ENCODE measurements at places on chromosomes 4 and X.

DNA sequence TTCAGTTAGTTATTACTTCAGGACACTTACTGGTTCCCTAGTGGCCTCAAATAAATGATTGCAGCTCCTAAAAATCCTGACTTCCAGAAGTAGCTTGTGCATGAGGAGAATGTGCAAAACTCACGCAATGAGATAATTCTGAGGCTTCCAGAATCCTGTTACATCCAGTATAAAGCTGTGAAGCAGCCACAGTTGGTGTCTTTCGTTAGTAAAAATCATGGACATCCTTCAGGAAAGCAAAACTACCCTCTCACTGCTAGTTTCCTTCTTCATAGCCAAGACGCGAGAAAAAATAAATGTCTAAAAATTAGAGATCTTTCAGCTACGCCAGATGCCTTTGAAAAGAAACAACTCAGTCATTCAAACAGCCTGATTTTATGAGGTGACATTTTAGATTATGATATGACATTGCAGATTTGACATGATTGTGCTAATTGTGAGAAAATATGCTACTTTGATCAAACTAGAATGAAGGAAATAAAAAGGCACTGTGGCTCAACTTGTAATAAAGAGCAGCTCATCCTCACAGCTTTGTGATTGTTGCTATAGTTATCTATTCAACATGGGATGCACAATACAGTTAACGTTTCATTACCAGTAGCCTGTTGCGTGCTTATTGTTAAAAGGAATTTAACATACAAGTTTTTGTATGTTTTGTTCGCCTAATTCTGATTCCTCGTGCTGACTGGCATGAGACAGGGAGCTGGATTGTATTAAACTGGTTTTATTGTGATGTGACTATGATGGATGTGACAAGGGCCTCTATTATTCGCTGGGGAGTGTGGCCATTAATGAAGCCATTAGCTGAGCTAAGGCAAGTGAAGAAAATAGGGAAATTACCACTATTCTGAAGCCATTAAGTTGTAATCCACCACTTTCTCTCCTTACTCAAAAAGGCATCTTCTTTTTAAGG lies 40.5 kb downstream of the AFF2 start:
- DNase-seq = no peak

GRCh38 chrX:118493016-118493415 lies 2.6 kb upstream of the DOCK11 start:
- DNase-seq = no peak

- DNase-seq = no peak
Observed at GRCh38 chr4:143109376-143109775, 75.3 kb upstream of the USP38 start.

DNA sequence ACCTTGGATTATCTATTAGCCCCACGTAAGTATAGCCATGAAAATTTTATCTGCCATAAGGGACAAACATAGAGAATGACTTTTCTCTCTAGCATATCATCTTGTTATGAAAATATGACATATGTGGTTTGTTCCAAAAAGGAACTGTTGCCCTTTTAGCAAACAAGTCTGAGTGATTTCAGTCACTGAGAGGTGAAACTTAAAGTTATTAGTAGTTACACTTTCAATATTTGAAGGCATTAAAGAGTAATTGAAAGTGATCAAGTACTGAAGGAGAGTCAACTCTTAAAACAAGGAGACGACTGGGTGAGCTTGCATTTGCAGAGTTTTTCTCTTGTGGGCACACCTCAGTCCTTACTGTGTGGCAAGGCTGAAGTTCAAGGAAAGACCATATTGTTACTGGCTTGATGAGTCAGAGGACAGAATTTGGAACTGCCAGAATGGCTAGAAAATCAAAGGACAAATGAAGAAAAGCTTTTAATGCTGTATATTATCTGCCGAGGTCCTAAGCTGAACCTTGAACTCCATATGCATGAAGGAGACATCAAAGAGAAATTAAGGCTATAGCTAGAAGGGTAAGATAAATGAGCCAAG lies 205.1 kb upstream of the EMCN start:
- DNase-seq = no peak

DNA sequence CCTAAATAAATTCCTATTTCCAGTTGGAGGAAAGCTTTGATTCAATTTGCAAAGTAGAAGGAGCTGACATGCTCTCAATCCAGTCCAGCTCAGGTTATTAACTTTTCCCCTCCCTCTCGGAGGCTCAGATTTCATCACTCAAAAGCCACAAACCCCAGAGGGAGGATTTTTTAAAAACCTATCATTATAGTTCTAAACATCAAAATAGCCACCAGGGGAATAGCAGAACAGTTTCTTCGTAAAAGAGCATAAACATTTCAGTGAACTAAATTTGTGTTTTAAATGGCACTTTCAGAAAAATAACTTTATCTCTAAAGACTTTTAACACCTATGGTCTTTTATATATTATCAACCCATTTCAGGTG lies 8.8 kb downstream of the GPRIN3 start:
- no peak for DNase-seq

DNA sequence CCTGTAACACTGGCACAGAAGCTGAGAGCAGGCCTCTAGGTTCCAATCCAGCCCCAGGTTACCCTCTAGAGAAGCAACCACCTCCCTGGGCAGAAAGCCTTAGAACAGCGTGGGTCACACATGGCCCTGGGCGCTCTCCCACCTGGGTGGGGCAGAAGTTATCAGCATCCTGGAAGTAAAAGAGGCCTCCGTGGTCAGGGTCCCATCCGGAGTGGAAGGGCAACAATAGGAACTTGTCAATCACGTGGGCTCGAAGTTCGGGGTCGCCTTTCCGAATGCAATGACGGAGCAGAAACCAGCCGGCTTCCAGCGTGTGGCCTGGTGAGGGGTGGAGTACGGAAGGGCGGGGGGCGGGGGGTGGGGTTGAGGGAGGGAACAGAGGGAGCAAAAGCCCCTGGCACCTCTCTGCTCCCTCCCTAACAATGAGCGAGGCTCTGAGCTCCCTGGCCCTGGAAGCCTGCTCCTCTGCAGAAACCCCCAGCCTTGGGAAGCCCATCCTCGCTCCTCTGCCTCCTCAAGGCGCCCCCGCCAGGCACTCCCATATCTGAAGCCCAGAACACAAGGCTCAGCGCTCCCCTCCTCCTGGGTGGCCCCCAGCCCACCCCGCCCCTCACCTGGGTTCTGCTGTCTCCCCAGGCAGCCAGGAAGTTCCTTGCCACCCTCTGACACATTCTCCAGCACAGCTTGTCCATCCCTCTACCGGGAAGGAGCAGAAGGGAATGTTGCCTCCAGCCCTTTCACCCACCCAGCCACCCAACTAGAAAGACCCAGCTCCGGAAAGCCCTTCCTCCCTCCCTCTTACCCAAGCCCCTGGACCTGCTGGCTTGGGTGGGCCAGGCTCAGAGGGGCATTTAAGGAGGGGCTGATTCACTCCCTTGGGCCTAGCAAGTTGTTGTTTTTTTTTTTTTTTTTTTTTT lies 2.8 kb downstream of the RENBP start:
- no peak for DNase-seq

DNA sequence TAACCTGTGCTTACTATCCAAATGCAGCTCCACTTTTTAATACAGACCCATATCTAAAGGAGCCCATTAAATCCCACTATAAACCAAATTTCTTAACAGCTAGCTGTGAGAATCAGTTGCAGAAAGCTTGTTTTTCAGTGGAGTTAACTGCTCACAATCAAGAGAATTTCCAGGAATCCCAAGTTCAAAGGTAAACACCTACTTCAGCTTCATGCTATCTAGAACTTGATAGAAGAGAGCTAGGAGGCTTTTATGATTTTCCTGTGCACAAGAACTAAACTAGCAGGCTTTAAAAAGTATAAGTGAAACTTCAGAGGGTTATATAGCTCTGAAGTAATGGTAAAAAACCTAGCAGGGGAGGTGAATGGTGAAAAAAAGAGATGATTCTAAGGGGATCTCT lies 96.2 kb upstream of the PABPC4L start:
- no peak for DNase-seq

Measured in stimulated activated effector memory CD8-positive, alpha-beta T cell treated with anti-CD3 and anti-CD28 coated beads, Interleukin-12 subunit alpha, Interleukin-12 subunit beta, amount 100 ng/mL, for 72 hours (primary cell).